ENCODE measurements at places on chromosomes 16 and 17.

GRCh38 chr17:3980381-3981014 lies 16.3 kb upstream of the ATP2A3 start:
- no peak for DNase-seq

DNA sequence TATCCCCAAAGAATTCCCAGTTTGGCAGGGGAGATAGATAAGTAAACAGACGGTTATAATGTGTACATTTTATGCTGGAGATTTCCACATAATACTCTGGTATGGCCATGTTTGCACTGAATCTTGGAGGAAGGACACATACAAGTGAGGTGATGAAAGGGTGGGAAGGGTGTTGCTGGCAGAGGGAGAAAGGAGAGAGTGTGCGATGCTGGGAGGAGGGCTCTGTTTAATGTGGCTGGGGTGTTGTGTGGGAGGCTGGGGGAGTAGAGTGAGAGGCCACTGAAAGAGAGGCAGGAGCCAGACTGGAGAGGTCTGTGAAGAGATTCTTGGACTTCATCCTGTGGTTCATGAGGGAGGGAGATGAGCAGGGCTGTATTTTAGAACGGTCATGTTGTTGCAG lies 87.6 kb downstream of the SPACA3 start:
- no peak for DNase-seq

DNA sequence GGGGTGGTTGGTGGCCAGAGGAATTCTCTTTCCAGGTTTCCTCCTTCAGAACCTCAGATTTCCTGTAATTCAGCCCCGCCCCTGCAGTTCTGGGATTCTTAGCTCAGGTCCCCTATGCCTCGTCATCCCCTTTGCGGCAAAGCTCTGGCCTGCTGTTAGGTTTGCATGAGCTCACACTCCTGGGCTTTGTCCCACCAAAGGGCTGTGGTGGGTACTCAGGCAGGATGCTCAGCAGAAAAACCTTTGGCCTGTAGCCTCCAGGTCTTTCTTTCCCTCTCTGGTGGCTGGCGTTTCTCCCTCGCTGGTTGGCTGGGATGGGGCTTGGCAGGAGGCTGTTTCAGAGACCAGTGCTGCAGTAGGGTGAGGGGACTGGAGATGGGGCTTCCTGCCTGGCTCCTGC lies 9.6 kb upstream of the PLEKHG4 start:
- DNase-seq: peak; percentile 79

- DNase-seq: no peak
These were observed 52.0 kb upstream of the ZNF629 start for GRCh38 chr16:30838876-30839471.

DNA sequence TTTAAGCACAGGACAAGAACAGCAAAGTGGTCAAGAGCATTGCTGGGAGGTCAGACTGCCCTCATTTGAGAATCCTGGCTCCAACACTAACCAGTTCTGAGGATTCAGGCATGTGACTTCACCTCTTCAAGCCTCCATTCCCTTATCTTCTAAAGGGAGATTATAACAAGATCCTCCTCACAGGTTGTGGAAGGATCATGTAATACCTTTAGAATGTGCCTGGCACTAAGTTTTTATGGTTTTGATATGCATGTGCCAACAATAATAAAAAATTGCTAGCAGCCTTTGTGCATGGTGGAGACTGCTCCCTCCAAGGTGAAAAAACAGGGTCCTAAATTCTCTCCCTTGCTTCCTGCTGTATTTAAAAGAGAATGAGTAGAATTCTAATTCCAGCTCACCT lies 36.0 kb upstream of the ADAMTS18 start:
- peak; percentile 13 for DNase-seq

DNA sequence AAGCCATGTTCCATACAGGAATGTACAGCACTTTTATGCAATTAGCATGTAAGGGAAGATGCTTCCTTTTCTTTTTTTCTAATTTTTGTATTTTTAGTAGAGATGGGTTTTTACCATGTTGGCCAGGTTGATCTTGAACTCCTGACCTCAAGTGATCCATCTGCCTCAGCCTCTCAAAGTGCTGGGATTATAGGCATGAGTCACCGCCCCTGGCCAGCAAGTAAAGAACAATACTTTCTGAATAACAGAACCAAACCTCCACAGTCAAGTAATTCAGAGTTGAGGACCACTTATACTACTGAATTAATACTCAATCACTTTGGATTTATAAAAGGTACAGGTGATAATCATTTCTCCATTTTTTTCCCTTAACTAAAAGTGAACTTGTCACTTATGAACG lies 13.0 kb downstream of the C16orf87 start:
- DNase-seq: no peak

- no peak for DNase-seq
These were observed 226.6 kb downstream of the SPECC1 start for GRCh38 chr17:20235747-20236146.

DNA sequence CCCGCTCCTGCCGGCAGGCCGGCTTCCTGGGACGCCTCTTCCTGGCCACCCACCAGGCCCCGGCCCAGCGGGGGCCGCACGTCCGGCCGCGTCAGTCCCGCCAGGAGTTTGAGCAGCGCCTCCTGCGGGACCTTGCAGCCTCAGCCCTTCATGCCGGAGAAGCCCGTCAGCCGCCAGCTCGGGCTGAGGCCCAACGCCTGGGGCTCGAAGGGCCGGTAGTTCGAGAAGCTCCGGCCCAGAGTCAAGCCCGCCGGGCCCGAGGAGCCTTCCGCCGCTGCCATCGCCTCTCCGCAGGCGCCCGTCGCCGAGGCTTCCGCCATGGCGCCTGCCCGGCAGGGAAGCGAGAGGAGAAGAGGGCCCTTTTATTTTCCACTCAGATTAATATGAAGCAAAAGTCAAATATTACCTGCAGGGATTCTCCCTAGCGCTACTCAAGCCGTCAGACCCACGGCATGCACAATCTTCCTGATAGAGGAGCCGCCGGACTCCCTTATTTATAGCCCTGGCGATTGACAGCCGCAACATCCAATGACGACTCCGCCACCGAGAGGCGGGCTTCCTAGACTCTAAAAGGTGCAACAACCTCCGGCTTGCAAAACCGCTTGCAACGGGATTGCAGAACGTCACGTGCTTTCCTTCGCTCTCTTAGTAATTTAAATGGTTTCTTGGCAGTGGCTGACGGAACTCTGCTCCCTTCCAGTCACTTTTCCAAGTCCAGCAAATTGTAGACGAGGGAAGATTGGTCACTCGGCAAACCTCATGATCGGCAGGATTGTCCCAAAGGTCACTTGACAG lies at the start of gene SEPHS2:
Gene SEPHS2 (minus strand): TSS at position 467 of the 795 bp plus-strand sequence. CDS start 147 bp downstream, at position 320.
- DNase-seq: peak; percentile 98

- DNase-seq: no peak
These were observed 24.9 kb downstream of the VPS53 start for GRCh38 chr17:689556-690275.

GRCh38 chr16:51464996-51465395 lies 313.9 kb upstream of the SALL1 start:
- no peak for DNase-seq

DNA sequence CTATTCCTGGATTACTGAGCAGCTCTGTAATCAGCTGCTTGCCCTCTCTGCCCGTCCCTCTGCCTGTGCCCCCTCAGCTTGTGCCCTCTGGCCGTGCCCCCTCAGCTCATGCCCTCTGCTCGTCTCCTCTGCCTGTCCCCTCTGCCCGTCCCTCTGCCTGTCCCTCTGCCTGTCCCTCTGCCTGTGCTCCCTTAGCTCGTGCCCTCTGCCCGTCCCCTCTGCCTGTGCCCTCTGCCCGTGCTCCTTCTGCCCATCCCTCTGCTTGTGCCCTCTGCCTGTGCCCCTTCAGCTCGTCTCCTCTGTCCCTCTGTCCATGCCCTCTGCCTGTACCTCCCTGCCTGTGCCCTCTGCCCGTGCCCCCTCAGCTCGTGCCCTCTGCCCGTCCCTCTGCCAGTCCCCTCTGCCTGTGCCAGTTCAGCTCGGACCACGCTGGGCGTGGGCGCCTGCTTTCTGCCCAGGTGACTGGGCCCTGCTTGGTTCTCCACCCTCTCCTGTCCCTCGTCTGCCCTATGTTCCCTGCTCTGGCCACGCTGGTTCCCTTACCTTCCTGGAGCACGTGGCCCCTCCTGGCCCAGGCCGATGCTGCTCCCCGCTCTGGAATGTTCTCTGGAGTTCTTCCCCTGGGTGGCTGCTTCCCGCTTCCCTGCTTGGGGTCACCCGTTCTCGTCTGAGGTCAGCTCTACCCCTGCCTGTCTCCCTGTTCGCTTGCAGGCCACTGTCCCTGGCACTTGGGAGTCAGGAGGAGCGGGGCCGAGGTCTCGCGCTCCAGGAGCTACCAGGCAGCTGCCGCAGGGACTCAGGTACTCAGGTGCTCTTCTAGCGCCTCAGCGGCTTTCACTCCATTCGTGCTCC lies 63.9 kb downstream of the BANP start:
- no peak for DNase-seq

GRCh38 chr16:25108054-25108453 lies 3.5 kb upstream of the LCMT1 start:
- DNase-seq: peak; percentile 54

DNA sequence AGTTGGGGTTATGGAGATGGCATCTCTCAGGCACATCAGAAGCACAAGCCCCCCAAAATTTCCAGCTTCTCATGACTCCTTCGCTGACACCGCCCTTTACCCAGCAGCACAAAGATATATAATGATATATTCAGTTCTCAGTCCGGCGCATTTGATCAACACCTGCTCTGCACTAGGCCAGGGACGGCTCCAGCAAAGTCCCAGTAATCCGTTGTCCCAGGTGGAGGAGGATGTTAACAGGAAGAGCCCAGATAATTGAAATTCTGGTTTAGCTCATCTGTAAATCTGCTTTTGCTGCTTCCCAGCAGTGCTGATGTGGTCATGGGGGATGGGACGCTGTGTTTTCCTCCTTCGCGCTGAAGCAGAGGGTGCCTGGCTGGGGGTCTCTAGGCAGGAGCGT lies 131.5 kb downstream of the OR1D5 start:
- no peak for DNase-seq

GRCh38 chr17:83186226-83186625 lies 106.8 kb downstream of the METRNL start:
- peak; percentile 15 for DNase-seq

GRCh38 chr17:61054436-61054835 lies 345.2 kb upstream of the TBX2 start:
- DNase-seq: no peak

DNA sequence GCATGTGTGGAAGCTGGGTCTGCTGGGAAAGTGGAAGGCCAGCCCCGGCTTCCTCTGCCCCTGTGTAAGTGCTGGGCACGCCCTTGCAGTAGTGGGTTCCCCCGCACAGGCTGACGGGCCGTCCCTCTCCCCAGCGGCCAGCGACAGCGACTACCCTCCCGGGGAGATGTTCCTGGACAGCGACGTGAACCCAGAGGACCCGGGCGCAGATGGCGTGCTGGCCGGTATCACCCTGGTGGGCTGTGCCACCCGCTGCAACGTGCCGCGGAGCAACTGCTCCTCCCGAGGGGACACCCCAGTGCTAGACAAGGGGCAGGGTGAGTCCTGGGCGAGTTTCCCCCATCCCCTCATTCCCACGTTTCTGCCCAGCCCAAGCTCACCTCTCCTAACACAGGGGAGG lies 5.5 kb downstream of the NME3 start:
- no peak for DNase-seq

GRCh38 chr17:56478836-56479447 lies 114.6 kb upstream of the NOG start:
- peak; percentile 67 for DNase-seq

DNA sequence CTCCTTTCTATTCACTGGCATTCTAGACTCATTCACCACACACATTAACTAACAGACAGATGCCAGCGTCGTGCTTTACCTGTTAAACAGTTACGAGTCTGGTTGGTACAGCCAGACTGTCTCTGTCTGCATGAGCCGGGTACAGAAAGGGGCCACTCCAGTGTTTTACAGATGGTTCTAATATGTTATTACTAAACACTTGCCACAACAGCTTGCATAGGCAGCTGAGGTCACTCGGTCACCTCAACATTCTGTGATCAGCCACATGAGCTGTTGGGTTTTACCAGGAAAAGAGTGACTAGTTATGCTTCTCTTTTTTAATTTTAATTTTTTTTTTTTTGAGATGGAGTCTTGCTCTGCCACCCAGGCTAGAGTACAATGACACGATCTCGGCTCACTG lies 25.2 kb downstream of the CD300A start:
- DNase-seq: no peak

DNA sequence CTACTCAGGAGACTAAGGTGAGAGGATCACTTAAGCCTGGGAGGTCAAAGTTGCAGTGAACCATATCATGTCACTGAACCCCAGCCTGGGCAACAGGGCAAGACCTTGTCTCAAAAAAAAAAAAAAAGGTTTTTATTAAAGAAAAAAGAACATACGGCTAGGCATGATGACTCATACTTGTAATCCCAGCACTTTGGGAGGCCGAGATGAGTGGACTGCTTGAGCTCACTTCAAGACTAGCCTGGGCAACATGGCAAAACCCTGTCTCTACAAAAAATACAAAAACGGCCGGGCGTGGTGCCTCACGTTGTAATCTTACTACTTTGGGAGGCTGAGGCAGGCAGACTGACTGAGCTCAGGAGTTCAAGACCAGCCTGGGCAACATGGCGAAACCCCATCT lies 38.4 kb downstream of the RANBP10 start:
- no peak for DNase-seq

DNA sequence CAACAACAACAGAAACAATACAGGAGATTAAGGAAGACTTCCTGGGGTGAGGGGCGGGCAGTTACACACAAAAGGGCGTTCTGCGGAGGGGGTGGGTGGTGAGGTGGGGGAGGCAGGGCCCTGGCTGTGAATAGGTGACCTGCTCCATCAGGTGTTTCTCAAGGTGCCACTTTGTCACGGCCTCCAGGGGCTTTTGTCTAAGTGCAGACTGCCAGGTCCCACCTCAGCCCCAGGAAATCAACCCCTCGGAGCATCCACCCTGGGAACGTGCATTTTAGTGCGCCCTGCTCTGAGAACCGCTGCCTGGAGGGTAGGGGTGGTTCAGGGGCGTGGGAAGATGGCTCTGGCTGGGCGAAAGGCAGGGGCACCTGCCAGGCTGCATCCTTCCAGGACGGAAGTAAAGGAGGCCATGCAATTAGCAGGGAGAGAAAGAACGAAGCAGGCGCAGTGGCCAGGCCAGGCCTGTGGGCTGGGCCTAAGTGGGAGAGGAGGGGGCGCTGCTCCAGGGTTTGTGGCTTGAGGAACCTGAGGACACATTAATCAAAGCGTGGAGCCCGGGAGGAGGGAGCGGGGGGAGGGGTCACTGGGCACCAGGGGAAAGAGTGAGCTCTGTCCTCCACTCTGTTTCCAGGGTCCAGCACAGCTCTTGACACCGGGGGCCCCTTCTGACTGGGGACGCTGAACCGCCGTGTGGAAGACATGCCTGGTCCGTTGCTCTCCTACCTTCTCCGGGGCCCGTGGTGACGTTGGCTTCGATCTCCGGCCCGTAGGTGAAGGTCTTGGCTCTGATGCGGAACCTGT lies 49.4 kb upstream of the CDC42EP4 start:
- peak; percentile 74 for DNase-seq

DNA sequence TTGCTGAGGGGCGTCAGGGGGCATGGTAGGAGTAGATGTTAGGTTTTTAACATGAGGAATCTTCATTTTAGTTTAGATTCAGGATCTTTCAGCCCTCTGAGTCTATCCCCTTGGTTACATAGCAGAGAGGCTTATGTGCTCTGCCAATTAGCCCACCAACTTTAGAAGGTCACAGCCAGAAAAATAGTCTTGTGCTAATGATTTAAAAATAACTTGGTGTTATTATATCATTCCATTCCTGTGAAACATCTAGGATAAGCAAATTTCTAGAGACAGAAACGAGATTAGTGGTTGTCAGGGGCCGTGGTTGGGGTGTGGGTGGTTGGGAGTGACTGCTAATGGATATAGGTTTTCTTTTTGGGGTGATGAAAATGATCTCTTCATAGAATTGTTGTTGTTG lies 183.7 kb downstream of the SNX29 start:
- DNase-seq: no peak

Data from mesendoderm (in vitro differentiated cells).